ENCODE measurements at places on chromosomes 3 and 15. TPM values are rescaled to one million over a fixed set of nuclear protein-coding genes. Genes with fewer than 3 reads are reported as not detected.
A peak's percentile ranks its signal among the peaks of the same experiment; 100 is the strongest.

DNA sequence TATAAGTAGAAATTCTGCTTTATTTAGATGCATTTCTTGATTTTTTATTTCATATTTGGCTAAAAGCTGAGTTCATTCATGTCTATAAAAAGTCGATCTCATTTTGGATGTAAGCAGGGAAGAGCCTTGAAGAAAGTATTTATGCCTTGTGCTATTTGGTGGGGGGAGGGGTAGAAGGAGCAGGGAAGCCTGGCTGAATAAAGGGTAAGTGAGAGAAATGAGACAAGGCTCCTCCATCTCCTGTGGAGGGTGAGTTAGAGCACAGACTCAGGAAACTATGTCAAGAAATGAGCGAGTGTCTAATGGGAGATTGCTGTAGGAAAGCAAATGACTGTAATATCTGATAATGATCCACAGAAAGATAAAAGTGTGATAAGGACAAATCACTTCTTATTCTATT, 121.8 kb upstream of the ATP11B start:
- DNase-seq = no peak

DNA sequence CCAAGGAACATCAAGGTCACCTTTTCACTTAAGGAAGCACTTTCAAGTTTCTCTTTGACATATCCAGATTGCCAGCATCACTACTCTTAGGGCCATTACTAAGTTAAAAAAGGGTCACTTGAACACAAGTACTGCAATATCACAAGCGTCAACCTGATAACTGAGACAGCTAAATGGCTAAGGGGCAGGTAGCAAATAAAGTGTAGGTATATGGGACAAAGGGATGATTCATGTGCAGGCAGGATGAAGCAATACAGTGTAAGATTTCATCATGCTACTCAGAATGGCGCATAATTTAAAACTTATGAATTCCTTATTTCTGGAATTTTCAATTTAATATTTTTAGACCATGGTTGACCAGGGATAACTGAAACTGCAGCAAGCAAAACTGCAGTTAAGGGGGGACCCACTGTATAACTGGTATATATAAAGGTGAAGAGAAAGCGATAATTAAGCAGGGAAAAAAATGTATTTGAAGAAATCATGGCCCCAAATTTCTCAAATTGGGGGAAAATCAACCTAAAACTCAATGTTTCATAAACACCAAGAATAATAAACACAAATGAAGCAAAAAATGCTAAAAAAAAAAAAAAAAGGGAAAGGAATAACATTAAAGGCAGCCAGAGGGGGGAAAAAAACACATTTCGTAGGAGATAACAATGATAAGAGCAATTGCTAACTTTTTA, 13.1 kb downstream of the CCR1 start:
- no peak for DNase-seq

- peak; percentile 36 for DNase-seq
Observed at GRCh38 chr3:186669378-186670084, 3.7 kb downstream of the HRG start.

DNA sequence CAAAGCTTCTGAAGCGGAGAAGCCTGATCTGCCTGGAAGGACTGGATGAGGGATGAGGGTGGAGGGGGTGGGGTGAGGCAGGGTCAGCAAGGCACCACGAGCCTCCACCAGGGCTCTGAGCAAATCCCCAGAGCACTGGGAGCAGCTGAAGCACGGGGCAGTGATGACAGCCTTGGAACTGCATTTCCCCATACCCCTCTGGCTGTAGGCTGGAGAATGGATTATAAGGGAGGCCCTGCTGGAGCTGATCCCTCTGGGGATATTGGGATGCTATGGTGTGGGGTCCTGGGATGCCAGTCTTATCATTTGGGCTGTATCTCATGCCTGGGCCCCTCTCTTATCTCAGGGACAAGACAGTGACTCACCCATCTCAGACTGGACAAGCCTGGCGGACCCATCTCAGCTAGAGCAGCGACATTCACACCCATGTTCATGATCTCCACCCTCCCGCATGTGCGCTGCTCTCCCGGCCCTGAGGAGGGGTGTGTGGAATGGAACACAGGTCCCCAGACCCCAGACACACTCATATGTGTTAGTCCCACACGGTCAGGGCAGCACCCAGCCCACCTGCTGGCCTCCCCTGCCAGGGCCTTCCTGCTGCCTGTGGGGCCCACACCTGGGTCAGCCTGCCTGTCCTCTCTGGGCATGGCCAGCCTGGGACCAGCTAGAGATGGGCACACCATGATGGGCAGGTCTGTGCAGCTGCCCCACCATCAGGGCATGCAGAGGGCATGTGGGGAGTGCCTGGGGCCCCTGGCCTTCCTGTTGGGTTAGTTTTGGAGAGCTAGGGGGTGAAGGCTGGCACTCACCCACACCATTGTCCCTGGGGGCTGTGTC, 97.1 kb downstream of the FBLN2 start:
- no peak for DNase-seq

DNA sequence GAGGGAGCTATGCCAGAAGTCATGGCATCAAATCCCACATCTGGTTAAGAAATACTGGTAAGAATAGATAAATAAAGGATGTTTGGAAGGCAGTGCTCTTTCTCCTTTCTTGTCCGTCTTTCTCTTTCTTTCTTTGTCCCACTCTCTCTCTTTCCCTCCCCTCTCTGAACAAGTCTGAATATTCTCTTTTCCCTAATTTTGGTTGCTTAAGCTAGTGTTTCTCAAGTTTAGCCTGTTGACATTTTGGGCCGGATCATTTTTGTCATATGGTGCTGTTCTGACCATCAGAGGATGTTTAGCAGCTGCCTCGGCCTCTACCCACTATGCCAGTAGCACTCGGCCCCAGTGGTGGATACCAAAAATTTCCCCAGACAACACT, 405.3 kb upstream of the C2CD4B start:
- DNase-seq = no peak

DNA sequence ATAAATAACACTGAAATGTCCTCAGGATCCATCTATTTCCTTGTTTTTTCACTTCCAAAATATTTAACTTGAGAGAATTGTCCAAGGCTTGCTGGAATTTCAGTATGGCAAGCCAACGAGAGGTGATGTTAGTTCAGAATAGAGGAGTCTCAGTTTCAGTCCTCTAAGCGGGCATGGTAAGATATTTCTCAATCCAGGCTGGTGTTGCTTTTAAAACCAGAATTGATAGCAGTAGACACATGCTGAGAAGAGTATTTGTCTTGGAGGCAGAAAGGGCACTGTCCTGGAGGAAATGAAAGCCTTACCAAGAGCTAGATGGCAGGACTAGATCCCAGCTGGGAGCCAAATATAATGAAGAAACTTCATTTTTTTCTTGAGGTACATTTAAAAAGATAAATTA, 23.1 kb downstream of the PHLDB2 start:
- no peak for DNase-seq

DNA sequence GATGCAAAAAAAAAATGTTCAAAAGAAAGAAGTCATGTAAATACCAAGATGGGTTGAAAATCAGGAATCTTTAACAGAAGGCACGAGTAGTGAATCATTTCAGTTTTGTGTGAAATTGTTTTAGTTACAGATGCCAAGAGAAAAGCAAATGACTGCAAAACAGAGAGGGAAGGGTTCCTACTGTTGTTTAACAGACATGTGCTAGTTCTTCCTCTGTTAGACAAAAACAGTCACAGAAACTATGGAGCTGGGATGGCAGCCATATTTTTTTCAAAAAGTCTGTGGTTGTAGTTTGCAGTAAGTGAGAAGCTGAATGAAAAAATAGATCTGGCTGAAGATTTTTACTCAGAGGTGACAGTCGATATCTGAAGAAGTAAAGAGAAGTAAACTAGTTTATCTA, 511.9 kb downstream of the ZIC1 start:
- DNase-seq = no peak

- DNase-seq = no peak
Observed at GRCh38 chr3:1442271-1442670, 349.4 kb downstream of the CNTN6 start.

- DNase-seq = no peak
Observed at GRCh38 chr3:49081429-49081828, 12.4 kb downstream of the QRICH1 start.

The C3orf85 gene
- total RNA-seq = not detected

DNA sequence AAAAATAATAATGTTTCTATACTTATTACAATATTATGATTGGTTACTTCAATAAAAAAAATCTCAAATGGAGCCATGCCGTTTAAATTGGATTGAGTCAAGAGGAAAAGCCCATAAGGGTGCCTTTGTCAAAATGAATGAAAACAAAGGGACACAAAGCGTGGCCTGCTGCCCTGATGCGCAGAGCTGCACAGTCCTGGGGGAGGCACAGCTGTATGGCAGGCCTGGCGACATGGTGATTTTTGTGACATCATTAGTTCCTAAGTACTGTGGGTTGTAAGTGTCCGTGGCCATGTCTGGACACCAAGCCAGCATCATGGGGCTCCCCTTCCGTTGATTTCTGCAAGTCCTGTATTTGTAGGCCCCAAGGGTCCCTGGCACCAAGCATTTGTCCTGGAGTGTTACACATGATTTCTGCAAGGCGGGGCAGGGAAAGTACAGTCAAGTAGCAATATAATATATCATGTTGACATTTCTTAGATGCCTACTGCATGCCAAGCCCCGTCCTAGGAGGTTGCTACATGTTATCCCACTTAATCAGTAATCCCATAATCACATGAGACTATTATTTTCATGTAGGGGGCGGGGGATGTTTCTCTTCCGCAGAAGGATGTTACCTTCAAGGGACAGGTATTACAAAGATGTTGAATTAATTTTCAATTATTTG, 59.7 kb downstream of the GHSR start:
- DNase-seq = no peak

The MRPS11 gene
- 70.7 TPM for total RNA-seq

- DNase-seq = no peak
Observed at GRCh38 chr3:195260280-195260905, 10.6 kb downstream of the XXYLT1 start.

- no peak for DNase-seq
Observed at GRCh38 chr3:123788710-123789109, 95.4 kb downstream of the MYLK start.

The IMP3 gene
- 188 TPM for total RNA-seq

The GPR149 gene
- not detected for total RNA-seq

DNA sequence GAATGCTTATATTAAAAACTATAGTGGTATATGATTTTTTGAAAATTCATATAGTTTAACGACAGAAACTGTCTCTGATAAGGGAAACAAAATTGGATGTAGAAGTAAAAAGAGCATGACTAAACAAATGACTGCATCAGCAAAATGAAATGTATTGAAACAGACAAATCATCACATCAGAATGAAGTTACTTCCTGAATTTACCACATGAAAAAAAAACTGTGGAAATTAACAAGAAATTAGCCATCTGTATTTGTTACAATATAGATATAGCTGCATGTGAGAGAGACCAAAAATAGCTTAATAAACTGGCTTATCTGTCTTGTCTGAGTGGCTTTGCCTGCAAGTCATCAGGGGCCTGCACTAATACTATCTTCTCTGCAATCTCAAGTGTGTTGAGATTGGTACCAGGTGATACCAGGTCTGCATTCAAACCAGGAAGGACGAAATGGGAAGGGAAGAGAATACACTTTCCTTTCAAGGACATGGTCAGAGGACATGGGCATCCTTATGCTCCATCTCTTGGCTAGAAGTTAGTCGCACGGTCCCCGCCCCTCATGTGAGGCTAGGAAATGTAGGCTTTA, 388.7 kb downstream of the GRM7 start:
- no peak for DNase-seq

The ENTPD3 gene
- total RNA-seq = not detected

DNA sequence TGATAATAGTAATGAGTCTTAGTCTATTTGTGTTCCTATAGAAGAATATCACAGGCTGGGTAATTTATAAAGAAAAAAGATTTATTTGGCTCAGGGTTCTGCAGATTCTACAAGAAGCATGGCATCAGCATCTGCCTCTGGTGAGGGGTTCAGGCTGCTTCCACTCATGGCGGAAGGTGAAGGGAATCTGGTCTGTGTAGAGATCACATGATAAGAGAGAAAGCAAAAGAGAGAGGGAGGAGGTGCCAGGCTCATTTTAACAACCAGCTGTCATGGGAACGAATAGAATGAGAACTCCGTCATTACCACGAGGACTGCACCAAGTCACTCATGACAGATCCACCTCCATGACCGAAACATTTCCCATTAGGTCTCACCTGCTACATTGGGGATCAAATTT, 664.0 kb upstream of the SGO1 start:
- DNase-seq = no peak

DNA sequence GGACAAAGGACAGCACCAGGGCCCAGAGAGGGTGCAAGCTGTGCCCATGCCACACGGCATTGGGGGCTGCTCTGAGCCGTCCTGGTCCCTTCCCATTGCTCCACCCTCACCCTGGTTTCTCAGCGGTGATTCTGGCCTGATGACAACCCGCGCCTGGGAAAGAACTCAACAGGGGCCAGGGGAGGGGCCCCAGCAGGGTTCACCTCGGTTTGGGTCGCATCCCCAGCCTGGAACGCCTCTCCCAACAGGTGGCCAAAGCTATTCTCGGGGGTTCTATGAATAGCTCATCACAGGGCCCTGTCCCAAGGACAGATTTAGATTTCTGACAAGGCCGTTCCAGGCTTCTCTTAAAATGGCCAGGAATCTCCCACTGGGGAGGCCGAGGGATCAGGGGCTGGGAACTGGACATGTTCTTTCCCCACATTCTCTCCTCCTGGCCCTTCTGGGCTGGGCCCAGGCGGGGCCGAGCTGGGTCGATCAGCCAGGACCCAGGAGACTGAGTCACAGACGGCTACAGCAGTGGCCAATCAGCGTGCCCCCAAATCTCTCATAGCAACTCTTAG, 17.9 kb downstream of the GRIP2 start:
- no peak for DNase-seq

GRCh38 chr3:82973791-82974190, 1212.3 kb upstream of the GBE1 start:
- DNase-seq = peak; percentile 2

- DNase-seq = peak; percentile 6
Observed at GRCh38 chr3:27943106-27943505, 221.0 kb upstream of the EOMES start.

The GOLGA6D gene
- total RNA-seq = not detected
